Glutamatergic neuron (in vitro differentiated cells): ENCODE measurements at places on chromosomes 16 and 17.

- DNase-seq, result no peak
Measured at GRCh38 chr17:66965801-66966262, 1.3 kb downstream of the CACNG4 start.

DNA sequence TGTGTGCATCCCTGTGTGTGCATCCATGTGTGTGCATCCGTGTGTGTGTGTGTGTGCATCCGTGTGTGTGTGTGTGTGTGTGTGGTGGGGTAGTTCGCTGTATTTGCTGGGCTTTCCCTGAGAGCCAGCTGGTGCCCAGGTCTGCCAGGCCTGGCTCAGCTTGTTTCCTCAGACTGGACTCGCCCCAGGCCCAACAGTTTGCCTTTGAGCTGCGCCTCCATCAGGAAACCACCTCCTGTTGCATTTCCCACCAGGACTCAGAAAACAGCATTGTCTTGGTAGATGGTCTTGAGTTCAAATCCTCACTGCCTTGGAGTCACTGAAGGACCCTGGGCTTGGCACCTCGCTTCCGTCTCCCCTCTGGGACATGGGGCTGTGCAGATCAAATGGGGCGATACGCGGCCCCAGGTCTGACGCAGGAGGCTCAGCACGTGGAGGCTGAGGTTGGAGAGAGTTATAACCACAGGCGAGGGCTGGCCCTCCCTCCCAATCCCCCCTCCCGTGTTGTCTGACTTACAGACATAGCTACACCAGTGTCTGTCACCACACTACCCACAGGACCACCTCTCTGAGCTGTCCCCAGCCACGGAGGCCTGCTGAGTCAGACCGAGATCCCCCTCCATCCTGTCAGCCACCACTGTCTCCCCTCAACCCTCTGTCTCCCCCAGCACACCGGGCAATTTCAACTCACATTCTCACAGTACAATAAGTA lies 4.7 kb downstream of the ITGAE start:
- no peak for DNase-seq

DNA sequence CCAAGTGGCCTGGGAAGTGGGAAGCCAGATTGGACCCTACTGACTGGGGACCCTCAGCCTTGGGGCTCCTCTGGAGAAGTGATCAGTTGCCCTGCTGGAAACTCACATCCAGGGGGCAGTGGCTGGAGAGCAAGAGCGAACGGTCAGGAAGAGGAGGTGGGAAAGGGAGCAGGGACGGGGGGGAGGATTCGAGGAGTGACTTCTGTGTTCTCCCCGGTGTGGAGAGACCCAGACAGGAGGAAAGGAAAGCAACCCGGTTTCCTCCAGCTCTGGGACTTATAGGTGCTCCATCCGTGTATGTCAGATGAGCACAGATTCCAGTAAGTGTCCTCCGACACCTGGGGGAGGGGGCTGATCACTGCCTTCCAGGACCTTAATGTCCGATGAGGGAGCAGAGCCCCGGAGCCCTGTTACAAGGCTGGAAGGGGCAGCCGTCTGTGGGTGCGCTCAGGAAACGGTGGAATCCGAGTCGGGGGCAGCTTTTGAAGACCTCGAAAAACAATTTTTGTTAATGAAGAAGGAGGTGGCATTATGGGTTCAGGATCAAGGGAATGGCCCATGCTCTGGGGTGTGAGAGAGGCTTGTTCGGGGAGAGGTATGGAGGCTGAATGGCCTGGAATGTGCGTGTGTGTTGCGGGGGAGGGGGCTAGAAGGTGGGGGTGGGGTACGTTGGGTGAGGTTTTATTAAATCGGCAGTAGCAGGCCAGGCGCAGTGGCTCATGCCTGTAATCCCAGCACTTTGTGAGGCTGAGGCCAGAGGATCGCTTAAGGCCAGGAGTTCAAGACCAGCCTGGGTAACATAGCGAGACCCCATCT lies 34.8 kb upstream of the NDRG4 start:
- DNase-seq, result peak; percentile 60

- no peak for DNase-seq
Measured at GRCh38 chr17:6915620-6916019, 80.2 kb upstream of the ALOX12 start.

DNA sequence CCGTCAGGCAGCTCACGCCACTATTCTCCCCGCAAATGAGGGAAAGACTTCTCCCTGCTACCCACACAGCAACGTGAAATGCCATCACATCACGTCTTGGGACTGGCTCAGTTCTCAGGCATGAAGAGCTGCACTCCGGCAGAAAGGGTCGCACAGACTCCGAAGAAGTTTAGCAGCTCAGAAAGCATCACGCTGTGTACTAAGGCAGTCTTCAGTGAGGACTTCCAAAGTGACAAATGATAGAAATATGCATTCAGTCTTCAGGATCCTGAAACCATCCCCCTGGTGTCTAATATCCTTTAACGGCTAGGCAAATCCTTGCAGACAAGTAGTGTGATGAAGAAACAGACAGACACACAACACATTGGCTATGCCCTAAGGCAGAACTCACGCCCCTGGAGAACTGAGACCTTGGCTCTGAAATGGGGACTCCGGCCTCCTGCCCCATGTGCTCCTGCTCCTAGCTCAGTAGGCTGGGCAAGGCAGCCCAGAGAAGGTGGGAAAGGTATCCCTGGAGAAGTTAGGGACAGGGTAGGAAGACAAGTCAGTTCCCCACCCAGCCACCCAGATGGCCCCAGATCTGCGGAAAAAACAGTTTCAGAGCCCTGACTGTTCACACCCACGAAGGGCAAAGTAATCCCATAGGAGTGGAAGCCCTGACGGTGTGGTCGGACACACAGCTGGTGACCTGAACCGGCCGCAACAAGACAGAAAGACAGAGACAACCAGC lies 1.6 kb downstream of the XYLT1 start:
- peak; percentile 24 for DNase-seq

DNA sequence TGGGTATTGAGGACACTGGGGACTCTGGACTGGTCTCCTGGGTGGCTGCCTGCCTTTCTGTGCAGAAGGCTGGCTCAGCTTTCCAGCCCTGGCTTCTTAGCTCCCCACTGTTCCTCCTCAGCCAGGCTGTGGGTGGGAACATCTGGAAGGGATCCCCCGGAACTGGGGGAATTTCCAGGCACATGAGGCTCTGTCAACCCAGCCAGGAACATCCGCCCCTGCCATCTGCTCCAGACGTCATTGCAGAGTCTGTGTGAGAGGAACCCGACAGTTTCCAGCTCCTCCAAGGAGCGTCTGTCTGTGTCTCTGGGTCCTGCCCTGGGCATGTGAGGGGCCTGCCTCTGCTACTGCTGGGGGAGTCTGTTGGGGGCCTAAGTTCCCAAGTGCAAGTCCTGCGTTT lies 36.2 kb upstream of the CRHR1 start:
- no peak for DNase-seq

GRCh38 chr16:22787466-22788192 lies 26.3 kb upstream of the HS3ST2 start:
- no peak for DNase-seq

DNA sequence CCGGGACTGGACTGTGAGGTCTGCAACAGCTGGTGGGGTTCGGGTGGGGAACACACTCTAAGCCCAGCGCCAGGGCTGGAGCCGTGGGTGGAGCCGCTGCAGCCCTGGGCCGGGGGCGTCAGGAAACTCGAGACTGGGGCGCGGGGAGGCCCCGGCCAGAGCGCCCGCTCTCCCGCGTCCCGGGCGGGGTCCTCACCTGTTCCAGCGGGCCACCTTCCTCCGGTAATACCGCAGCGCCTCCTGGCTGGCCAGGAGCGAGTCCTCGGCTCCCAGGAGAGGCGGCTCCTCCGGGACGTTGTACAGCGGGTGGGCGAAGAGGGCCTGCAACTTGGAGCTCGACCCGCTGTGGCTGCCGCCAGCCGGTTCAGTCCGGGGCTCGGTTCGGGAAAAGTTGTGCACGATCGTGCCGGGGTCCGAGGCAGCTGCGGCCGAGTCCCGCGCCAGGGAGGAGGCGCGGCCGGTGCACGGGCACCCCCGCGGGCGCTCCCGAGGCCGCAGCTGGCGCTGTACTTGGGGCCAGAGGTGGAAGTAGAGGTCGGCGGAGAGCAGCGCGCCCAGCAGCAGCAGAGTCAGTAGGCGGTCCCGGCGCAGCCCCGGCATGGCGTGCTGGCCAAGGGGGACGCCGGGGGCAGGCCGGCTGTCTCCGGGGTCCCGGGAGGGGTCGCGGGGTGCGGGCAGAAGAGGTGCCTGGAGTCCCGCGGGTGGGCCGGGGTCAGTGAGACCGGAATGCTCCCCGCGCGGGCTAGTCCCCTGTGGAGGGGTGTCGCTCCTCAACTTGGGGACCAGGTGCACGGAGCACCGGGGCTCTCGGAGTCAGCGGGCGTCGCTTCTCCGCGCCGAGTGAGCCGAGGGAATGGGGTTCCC lies 868 bp downstream of the FAM20A start:
- peak; percentile 62 for DNase-seq

DNA sequence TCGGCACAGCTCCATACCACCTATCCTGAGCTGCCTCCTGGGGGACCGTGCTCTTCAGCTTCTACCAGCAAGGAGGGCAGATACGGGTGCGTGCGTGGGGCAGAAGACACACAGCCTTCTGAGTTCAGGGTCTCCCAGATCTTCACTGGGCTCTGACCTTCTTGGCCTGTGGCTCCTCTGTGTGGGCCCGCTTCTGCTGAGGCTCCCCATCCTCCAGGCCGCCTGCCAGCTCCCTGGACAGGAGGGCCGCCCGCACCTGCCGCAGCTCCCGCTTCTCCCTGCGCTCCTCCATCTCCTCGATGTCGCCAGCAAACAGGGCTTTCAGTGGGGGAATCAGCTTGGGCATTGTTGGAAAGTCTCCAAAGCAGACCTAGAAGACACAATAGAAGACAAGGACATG lies 25.2 kb downstream of the ELAC2 start:
- no peak for DNase-seq

DNA sequence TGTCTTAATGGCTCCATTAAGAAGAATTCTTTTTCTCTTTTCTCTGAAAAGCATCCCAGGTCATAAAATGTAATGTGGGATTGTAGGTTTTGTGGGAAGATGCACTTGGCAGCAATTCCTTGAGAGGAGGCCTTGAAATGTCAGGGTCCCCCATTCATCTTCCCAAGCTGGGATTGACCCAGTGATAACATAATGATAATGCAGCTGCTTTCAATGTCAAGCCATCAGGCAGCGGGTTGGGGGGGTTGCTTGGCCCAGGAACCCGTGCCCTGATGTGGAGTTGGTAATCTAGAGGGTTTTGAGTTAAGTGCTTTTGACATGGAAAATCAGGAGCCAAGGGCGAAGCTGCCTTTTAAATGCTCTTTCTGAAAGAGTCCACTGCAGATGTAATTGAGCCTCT lies 484.0 kb downstream of the WWOX start:
- DNase-seq, result no peak

GRCh38 chr16:80200079-80200478 lies 340.7 kb upstream of the DYNLRB2 start:
- DNase-seq, result no peak
